Fibroblast of skin of left biceps (primary cell): ENCODE measurements at places on chromosomes 11 and 22.
A peak's percentile ranks its signal among the peaks of the same experiment; 100 is the strongest.

DNA sequence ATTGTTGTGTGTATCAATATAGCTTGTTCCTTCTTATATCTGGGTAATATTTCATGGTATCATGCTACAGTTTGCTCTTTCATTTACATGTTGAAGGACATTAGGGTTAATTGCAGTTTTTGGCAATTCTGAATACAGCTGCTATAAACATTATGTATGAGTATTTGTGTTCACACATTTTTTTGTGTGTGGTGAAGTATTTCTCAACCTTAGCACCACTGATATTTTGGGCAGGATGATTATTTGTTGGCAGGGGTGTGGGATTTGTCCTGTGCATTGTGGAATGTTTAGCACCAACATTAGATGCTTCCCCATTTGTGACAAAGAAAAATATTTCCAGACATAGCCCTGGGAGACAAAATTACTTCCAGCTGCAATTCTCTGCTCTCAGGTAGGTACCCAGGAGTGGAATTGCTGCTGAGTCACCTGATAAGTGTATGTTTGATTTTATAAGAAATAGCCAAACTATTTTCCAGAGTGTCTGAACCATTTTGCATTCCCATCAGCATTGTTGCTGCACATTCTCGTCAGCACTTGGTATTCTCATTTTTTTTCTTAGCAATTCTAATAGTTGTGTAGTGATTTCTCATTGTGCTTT is 128.2 kb downstream of the SNX19 start:
- no peak for DNase-seq

DNA sequence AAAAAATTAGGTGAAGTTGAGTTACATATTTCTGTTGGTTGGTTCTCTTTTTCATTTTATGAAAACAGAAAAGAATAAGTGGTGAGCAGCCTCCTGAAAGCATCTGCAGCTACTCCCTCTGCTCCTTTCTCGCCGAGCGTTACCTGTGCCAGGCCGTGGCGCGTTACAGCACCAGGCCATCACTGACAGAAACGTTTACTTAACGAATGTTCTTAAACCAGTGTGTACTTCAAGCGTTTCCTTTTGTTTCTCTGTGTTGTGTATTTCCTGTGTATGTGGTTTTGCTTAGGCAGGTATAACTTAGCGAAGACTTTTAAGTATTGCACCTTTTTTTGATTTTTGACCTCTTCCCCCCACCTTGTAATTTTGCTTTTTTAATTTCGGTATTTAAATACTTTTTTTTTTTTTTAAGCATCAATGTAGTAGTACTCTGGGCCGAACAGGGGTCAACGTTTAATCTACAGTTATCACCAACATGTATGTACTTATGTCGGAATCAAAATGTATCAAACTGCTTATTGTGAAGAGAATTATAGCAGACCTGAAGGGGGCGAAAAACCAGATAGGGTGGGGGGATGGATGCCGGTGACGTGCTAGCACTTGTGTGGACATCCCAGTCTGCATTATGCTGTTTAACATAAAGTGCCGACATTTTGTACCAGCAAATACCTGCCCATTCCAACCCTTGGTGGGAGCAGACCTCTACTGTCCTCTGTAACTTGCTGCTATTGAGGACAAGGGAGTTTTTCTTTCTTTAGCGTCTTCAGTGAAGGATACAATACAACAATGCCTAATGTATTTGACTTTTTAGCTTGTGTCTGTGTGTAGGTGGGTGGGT is 21.6 kb upstream of the ADSL start:
- no peak for DNase-seq

DNA sequence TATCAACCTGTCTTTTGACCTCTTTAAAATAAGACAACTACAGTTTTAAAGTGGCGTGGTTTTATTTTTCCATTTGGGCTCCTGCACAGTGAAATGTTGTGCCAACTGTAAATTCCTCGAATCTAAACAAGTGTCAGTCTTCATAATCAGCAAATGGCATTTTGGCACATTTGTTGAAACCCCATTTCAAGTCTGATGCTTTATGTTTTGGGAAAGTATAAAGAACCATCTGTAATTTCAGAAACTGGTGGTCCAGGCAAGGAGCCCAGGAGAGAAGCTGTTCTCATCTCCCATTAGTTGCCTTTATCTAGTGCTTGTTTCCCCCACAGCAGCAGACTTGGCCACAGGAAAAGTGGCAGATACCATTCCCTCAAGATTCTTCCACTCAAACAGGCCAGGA is 32.7 kb downstream of the VWA5A start:
- DNase-seq: no peak

DNA sequence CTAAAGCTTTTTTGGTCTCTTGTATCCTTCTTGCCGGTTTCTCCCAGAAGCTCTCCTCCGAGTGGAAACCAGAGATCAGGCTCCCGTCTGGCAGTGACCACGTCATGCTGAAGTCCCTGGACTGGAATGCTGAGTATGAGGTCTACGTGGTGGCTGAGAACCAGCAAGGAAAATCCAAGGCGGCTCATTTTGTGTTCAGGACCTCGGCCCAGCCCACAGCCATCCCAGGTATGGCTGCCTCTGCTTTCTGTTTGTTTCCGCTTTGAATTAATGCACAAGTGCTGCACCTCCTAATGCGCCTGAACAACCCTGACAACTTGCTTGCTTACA is 54.3 kb upstream of the TTC12 start:
- DNase-seq: no peak

- DNase-seq: no peak
Observed at GRCh38 chr11:68044898-68045351, 6.1 kb downstream of the TCIRG1 start.

- peak; percentile 88 for DNase-seq
Observed at GRCh38 chr11:78420255-78420764, 2.7 kb upstream of the GAB2 start.

DNA sequence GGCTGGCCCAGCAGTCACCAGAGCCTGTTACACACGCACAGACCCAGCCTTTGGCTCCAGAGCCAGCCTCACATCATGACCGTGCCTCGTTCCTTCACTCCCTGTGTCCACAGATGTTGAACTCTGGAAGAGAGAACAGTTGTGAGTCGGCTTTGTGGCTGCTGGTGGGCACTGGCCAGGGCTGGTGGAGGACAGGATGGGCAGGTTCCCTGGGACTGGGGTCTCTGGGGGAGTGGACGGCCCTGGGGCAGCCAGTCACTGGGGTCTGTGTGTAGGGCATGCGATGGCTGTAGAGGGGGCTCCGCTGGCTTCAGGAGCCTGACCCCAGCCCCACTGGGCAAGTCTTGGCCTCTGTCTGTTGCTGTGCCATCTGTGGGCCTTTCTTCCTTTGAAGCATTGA is 1070.1 kb downstream of the BRD1 start:
- no peak for DNase-seq

- DNase-seq: no peak
Observed at GRCh38 chr11:16404781-16405285, 48.5 kb upstream of the SOX6 start.

DNA sequence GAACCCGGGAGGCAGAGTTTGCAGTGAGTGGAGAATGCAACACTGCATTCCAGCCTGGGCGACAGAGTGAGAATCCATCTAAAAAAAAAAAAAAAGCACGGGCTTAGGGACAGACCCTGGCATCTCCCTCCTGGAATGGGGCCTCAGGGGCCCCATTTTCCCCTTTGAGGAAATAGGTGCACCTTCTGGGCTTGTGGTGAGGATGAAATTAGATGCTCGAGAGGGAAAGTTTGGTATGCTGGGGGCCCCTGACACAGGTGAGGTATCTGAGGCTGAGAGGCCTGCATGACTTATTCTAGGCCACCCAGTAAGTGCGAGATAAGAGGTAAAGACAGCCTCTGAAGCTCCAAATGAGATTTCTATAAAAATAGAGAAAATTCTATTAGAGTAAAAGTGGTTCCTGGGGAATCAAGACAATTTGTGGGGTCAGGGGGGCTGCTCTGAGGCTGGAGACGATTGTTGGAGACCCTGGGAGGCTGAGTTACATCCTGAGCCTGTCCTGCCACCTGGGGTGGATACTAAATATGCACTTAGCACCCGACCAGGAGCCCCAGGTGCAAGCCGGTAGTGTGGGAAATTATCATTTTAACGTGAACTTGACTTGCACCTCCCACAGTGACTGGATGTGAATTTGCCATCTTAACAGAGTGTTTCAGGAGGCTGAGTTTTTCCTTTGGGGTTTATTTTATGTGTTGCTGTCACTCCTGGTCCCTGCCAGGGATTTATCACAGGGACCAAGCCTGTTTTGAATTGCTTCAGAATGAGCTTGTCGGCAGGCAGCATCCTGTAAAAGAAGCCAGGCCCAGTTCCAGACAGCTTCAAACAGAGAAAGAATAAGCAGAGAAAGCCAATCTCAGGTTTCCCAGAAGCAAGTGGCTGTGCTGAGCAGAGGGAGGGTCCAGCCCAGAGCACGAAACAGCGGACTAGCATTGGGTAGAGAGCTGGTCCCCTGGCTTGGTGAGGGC is 48.4 kb upstream of the TSKU start:
- DNase-seq: no peak

DNA sequence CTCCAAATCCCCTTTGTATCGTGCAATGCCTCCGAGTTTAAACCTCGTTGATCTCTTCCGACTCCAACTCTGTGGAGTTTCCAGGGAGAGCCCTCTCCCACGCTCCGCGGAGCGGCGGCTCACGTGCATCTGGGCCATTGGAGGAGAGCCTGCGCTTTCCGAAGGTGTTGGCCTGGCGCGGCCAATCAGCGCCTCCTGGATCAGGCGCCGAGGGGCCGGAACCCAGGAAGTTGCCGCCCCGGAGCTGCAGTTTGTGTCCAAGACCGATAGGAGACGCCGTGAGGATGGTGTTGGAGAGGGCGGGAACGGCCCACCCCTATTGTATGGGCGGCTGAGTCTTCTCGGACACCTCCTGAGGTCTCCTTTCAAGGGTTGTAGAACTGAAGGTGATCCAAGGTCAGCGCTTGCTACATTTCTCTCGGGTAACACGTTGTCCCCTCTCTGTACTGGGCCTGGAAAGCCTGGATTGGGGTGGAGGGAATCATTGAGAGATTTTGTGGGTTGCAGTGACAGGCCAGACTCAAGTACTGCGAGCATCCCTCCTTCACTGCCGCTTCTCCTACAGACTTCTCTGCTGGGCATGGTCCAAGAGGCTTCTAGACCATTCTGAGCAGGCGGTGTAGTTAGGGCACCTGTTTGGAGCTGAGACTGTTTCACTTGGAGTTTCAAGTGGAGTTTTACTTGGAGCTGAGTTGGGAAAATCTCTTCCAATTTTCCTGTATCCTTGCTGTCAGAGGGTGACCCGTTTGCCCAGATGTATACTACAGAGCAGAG is 1.7 kb downstream of the ADAMTS15 start:
- no peak for DNase-seq

DNA sequence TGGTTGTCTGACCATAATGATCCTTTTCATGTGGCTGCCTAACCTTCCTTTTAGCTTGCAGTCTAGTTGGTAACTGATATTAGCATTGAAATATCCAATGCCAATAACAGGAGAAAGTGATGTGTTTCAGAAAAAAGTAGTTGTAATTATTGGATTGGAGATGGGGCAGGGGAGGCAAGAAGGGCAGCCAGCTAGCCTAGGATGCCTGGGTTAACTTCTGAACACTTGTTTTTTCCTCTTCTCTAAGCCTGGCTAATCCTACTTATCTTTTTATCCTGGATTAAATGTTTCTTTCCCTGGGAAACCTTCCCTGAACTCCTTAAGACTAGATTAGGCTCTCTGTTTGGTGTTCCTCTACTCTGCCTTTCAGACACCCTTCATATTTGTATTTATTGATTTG is 380.2 kb downstream of the TMEM135 start:
- no peak for DNase-seq

- no peak for DNase-seq
Observed at GRCh38 chr22:49674479-49675050, 153.1 kb downstream of the BRD1 start.

GRCh38 chr22:20885557-20886323 is 26.9 kb downstream of the SNAP29 start:
- peak; percentile 19 for DNase-seq

- no peak for DNase-seq
Observed at GRCh38 chr11:70540196-70540595, 141.9 kb downstream of the CTTN start.

- no peak for DNase-seq
Observed at GRCh38 chr11:122910775-122911174, 28.2 kb downstream of the JHY start.

- no peak for DNase-seq
Observed at GRCh38 chr11:111604392-111605009, 2.3 kb downstream of the SIK2 start.

- DNase-seq: peak; percentile 10
Observed at GRCh38 chr11:104946907-104947306, 21.5 kb downstream of the CASP4 start.

GRCh38 chr11:67309166-67309565 is 5.8 kb downstream of the SSH3 start:
- DNase-seq: no peak

DNA sequence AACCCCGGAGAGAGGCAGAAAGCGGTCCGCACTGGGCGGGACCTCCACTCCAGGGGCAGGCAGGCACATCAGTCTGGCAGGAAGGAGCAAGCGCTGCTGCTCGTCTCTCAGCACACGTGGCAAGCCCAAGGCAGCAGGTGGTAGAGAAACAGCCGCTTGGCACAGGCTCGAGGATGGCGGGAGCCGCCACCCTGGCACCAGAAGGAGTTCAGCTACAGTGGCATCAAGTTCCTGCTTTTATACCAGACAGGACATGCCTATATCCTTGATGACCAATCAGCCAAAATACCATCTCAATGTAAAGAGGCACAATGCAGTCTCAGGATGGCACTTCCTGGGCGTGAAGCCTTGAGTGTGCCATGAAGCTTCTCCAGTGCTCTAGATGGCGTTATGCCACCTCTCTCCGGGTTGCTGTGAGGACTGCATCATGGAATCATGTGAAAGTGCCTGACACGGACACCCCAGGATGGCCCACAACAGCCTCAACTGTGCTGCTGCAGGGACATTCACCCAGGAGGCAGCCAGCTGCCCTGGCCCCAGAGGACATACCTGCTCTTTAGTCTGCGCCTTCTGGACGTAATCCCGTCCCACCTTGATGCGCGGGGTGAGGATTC is 64.8 kb downstream of the APOL1 start:
- no peak for DNase-seq

DNA sequence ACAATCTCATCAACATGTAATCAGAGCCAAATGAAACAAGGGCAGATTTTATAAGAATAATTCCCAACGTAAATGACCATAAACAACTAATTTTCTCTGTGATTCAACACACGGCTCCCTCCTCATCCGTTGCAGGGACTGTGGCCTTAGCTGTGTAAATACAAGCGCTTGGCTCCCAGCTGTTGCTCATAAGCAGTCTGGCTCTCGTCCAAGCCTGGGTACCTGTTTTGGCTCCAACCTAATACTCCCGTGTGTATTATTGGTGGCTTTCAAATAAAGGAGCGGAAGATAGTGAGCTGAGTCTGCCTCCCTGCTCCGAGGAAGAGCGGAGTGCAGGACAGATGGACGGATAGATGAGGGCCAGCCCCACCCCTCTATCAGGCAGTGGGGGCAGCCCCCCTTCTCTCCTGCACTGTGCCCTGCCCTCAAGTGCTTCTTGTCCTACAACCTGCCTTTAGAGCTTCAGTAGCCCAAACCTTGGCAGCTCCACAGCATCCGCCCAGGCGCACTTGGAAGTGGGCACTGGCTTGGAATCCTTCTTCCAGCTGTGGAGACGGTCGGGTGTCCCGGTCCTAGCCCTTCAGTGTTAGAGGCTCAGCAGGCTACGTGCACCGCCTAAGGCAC is 670.9 kb downstream of the BRD1 start:
- no peak for DNase-seq

GRCh38 chr22:50190182-50190940 is 4.6 kb downstream of the TRABD start:
- DNase-seq: no peak
